NB4 (cell line): ENCODE measurements at places on chromosomes 1 and 21.
A peak's percentile ranks its signal among the peaks of the same experiment; 100 is the strongest.

GRCh38 chr21:34559089-34559631 lies 47.1 kb upstream of the KCNE1 start:
- DNase-seq, result no peak

- no peak for DNase-seq
These were observed 294.9 kb downstream of the LRRIQ3 start for GRCh38 chr1:73903092-73903491.

- DNase-seq, result peak; percentile 58
These were observed 53.8 kb downstream of the MACF1 start for GRCh38 chr1:39258146-39258924.

GRCh38 chr1:201503397-201504176 lies 3.3 kb downstream of the CSRP1 start:
- DNase-seq, result no peak

DNA sequence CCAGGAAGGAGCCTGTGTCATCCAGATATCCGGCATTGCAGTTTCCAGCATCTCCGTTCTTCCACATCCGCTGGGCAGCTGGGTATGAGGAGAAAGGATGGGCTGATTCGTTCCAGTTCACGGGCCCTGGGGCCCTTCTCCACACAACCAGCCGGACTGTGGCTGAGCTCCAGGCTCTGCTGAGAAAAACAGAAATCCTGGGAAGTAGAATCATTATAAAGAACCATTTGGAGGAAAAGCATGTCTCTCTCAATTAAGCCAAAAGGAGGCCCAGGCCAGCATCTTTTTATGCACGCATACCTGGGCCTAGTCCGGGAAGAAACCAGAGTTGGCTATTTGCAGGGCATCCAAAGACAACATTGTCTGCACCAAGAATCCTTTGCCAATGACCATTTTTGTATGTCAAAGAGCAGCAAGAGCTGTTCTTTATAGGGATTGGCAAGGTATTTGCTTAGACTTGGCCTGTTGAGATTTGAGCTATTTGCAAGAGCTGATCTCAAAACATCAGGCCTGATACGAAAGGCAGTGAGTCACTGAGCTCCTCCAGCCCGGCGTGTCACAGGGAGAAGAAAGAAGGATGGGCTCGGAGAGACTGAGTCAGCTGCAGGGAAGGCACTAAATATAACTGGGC lies 84.9 kb upstream of the ARHGEF16 start:
- DNase-seq, result no peak

DNA sequence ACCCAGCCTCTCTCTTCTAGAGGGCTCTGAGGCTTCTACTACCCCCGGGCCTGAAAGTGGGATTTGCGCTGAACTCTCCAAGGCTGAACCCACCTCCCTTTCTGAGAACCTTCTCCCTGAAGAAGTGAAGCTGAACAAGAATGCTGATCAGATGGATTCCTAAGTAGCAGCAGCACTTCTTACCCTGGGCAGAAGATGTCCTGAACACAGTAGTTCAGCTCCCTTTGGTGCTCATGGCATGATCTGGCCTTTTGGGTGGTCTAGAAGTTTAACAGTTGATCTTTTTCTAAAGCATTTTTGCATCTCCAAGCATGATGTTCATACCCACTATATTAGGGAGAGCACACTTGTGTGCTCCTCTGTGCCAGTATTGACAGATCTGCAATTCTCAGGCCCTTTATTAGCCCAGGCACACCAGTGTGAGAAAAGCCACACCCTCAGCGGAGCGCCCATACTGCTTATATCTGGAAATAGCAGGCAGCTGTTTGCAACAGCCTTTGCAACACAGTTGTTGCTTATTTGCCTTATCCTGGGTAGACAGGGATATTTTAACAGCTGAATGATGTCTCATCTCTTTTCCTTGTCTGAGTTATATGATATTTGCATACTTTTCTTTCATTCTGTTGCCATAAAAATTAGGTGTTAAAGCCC lies 34.2 kb downstream of the CNN3 start:
- no peak for DNase-seq

DNA sequence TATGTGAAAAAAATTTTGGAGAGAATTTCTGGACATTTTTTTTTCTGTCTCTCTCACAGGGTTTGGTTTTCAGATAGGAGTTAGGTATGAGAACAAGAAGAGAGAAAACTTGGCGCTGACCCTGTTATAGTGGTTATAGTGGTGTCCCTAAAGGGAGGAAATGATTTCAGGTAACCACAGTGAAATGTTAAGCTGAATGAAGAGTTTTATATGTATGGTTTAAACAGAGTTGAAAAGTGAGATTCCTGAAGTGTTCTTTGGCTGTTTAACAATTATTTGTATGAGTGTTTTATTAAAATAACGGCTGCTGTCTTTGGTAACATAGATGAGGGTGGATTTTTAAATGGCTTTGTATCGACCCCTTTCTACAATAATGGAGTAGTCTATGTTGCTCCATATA lies 6.3 kb downstream of the RBM15 start:
- DNase-seq, result no peak

DNA sequence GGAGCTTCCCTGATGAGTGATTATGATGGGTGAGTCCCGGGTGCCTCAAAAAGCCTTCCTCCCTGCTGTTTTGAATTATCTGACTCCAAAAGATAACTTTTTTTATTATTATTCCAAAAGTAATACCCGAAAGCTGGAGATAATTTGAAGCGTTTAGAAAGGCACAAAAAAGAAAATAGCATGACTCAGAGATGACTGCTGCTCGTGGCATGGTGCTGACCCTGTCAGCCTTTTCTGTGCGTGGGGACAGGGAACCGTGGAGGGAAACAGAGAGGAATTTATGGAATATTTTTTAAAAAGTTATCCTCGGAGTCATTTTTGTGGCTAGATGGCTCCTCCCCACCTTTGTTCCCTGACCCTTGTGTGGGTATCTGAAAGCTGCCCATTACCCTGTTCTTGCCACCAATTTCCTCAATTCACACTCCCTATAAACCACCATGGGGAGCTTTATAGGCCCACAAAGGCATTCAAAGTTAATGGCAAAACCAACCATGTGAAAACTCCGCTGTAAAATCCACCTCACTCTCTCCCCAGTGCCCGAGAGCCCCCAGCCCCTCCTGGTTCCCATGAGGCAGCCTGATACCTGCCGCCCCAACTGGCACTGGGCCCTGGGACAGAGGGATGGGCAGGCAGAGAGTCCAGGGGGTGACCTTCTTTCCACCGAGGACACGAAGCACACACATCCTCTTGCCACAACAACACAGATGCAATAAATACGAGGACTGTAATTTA lies 37.5 kb downstream of the IGSF21 start:
- no peak for DNase-seq

DNA sequence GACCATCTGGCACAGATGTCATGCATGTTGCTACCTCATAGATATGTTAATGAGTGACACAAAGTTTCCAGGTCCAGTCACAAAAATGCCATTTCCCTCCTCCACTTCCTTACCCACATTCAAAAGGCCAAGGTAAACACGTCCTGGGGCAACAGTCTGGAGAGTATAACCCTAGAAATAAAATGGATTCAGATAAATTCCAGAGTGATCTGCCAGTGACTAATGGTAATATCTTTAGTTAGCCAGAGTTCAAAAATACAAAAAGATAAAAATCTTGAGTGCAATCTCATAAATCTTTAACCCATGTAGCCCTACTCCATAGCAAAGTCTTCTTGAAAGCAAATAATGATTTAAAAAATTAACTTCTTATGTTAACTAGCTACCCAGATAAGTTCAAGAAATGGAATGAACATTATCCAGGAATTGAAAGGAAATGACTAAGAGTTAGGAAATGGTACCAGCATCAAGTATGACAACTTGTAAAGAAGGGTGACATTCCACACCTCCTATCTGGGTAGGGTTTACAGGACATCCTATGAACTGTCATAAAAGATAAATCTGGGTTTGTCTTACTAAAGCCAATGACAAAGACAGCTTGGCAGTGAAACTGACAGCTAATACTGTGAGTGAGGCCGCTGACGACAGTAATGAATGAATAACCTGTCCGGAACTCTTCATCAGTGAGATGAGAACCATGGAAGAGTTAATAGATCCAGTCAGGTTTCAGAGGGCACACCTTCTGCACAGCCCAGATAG lies 18.1 kb downstream of the RGS2 start:
- DNase-seq, result no peak

GRCh38 chr1:155134322-155134721 lies 1.3 kb upstream of the SLC50A1 start:
- no peak for DNase-seq

- DNase-seq, result peak; percentile 65
These were observed 18.1 kb downstream of the USP48 start for GRCh38 chr1:21764615-21765423.

- no peak for DNase-seq
These were observed 5.0 kb upstream of the KRTAP12-1 start for GRCh38 chr21:44686843-44687561.

GRCh38 chr1:21674957-21675356 lies 5.8 kb upstream of the RAP1GAP start:
- DNase-seq, result no peak

DNA sequence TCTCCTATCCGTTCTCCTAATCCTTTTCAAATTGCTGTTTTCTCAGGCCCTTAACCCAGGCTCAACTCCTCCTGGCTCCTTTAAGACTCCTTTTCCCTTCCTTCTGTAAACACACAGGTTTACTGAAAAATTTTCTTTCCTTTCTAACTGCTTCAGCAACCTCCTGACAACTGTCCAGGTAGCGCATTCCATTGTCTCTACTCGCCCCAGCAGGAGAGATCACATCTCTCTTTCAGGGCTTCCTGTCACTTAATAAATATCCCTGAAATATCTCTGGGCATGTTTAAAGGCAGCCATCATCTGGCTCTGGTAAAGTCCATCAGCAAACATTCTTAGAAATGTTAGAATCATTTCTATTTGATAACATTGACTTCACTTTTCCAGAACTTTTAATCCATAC lies 211.2 kb upstream of the PTBP2 start:
- DNase-seq, result no peak

DNA sequence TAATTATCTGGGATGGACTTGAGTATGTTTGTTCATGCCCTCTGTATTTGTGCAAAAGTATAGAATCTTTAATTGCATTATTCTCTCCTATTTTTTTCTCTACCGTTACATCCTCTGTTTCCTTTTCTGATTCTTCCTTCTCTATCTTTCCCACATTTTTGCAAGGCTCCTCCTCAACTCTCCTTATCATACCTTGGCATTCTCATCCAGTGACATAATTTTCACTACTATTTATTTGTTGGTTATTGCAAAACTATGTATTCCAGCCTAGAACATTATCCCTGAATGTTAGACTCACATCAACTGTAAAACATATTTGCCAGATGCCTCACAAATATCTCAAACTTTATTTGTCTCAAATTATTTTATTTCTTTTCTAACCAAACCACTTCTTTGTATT lies 381.9 kb downstream of the COL11A1 start:
- no peak for DNase-seq

- peak; percentile 90 for DNase-seq
These were observed 117.9 kb downstream of the AKT3 start for GRCh38 chr1:243731974-243732625.

- no peak for DNase-seq
These were observed 77.8 kb downstream of the KCNK2 start for GRCh38 chr1:215160351-215160750.

- DNase-seq, result no peak
These were observed 10.5 kb downstream of the CHRNB2 start for GRCh38 chr1:154578058-154578418.

DNA sequence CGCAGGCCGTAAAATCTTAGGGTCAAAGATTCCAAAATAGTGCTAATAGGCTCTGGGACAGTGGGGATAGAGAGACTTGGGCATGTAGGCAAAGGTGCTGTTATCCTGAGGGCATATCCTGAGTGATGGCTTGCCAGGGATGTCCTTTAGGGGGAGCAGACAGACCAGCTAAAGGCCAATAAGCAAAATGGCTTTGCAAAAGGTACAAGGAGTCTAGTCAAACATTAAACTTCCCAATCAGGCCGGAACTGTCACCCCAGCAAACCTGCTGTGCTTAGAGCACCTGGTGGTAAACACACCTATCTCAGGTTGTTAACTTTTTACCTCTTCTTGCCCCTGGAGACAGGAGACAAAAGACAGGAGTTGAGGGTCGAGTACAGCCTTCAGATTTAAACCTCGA lies 49.1 kb downstream of the TRABD2B start:
- no peak for DNase-seq

DNA sequence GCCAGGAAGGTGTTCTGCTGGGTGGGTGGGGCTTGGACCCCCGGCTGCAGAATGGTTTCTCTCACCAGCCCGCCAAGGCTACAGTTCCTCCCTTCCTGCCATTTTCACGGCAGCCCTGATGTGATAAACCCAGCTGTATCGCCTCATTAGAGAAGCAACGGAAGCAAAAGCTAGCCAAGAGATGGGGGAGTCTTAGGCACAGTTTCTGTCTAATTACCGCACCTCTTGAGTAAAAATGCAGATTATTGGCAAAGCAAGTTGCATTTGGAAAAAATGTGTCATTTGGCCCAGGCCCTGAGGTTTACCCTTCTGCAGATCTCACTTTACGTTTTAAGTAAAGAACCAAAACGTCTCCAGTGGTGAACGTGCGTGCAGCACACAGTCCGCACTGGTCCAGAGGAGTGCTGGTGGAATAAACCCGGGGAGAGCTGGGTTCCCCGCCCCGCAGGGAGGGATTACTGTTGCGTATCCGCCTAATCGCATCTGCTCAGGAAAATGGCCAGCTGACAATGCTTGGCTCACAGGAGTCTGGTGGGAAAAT lies 109.9 kb downstream of the GALNT2 start:
- peak; percentile 19 for DNase-seq

DNA sequence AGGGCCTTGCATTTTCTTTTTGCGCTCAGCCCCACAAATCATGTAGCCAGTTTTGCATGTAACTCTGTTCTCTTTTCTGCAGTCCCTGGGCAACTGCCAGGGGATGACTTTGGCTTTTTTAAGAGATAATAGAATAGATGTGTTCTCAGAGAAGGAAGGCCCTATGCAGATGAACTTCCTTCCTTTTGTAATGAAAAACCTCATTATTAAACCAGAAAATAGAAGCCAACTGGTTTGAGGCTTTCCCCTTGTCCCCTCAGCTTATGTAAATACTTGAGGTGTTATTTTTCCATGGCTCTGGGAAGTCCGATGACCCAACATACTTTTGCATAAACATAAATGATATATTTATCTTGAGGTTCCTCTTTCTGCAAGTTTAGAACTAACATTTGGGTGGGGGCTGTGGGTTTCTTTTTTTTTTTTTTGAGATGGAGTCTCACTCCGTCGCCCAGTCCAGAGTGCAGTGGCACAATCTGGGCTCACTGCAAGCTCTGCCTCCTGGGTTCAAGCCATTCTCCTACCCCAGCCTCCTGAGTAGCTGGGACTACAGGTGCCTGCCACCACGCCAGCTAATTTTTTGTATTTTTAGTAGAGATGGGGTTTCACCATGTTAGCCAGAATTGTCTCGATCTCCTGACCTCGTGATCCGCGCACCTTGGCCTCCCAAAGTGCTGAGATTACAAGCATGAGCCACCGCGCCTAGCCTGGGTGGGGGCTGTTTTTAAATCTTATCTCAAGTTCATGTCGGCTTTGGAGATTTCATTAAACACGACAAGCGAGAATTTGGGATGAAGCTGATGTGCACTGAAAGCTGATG lies 14.4 kb upstream of the FCRL5 start:
- DNase-seq, result peak; percentile 7

DNA sequence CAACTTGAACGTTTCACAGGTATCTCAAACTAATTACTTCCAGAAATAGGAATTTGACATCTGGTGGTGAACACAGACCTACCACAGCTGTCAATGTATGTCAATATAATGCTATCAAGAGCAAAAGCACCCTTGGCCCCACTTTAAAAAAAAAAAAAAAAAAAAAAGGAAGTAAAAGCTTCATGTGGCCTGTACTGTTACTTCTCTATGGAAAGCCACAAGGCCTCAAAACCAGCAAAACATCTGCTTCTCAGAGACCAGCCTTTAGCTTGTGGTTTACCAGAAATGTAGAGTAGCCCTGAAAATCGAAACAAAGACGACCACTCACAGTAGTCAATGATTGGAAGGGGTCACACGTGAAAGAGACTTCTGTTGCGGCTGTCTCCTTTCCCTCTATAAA lies 109.6 kb downstream of the SLC45A1 start:
- DNase-seq, result peak; percentile 90
